ENCODE measurements at places on chromosomes 7 and 10.

DNA sequence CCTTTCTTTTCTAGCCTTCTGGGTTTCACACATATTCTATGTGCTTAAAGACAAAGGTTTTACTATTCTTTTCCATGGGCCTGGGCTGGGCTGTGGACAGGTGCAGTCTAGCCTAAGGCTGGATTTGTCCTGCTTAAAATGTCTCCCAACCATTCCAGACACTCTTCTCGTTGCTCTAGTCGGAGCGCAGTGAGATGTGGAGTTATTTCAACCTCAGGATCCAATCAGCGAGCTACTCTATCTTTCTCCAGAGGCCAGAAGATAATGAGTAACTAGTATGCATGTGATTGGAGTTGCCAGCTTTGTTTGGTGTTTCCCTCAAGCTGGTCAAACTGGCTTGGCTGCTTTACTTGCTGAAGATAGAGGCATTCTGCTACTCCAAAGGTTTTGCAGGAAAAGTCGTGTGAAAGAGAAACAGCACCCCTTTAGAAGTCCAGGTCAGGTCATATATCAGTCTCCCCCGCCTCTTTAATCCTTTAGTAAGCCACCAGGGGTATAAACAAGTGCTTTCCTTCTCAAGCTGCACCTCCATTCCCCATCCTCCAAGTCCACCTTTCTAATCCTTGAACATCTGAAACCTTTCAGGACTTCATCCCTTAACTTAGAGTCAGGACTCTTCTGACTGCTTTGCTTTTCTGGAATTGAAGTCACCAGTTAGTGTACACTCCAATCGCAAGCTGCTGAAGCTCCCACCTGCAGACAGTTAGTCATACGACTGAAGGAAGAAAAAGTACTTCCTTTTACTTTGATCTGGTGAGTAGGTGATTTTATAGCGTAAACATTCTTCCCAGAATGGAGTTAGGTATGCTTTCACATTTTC, 78.8 kb downstream of the DNMBP start:
- DNase-seq, result no peak

GRCh38 chr10:13707156-13707881, 120.6 kb downstream of the PRPF18 start:
- DNase-seq, result peak; percentile 7

- DNase-seq, result no peak
Measured at GRCh38 chr7:45343746-45344145, 186.2 kb downstream of the RAMP3 start.

DNA sequence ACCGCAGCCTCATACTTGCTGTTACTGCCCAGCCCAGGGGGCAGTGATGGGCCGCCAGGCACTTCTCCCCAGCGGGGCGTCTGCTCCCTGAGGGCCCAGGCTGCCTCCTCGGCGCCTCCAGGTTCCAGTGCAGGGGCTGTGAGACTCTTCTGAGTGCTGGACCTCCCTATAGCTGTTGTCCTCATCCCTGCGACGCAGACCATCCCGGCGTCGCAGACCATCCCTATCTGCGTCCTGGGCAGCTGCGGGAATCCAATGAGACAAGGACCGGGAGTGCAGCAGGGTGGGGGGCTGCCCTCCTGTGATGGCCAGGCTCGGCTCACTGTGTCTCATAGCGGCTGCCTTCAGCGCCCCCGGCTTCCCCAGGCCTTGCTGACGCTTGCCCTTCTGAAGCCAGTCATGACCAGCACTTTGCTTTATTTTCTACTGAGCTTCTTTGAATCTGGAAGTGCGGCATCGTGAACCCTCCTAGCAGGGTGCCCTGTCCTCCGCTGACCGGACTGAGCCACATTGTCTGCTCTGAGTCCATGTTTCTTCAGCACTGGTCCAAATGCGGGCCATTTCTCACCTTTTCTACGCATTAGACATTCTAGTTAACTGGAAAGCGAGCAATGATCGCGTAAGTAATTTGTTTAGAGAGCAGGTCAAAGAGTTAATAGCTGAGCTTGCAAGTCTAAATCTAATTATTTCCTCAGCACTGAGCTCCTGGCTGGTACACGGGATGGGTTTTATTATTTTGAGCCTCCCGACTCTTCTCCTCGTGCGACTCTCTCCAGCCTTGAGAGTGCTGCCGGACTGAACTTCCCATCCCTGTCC, 339.5 kb downstream of the WDR37 start:
- no peak for DNase-seq

DNA sequence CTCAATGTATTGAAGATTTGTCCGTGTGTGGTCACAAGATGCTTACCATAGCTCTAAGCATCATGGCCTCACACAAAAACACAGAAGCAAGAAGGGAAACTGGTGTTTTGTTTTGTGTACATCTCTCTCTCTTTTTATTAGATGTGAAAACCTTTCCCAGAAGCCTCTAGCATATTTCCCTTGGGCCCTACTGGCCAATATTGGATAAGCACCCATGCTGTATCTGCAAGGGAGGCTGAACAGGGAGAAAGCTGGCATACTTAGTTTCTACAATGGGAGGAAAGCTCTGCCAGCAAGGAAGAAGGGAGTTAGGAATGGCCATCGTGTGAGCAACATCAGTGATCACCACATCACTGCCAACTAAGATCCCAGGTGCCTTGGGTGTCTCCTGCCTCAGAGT, 9.6 kb upstream of the NAMPT start:
- DNase-seq, result no peak

DNA sequence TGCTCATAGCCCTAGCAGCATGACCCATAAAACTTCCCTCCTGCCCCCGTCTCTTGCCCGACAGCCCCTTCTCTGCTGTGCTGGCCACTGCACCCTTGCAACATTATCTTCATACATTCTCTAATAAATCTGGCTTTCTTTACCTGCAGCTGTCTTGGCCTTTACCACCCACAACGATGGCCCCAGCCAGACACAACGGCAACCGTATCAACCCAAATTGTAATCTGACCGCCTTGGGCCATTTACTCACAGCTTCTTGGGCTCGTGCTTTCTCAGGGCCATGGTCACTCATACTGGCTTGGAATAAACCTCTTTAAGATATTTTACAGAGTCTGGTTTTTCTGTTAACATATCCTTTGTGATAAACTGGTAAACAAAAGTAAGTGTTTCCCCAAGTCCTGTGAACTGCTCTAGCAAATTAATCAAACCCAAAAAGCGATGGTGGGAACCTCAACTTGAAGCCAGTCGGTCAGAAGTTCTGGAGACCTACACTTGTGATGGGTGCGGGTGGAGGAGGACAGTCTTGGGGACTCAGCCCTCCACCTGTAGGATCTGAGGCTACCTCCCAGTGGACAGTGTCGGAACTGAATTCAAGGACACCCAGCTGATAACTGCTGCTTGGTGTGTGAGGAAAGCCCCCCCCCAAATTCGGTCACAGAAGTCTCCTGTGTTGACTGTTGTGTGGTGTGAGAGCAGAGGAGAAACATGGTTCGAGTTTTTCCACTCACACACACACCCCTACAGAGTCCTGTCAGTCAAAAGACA, 87.6 kb upstream of the ATP6V0A4 start:
- DNase-seq, result no peak

- DNase-seq, result no peak
Measured at GRCh38 chr10:80461208-80462183, 7.4 kb downstream of the TSPAN14 start.

- DNase-seq, result no peak
Measured at GRCh38 chr7:126635545-126635944, 617.2 kb downstream of the GRM8 start.

DNA sequence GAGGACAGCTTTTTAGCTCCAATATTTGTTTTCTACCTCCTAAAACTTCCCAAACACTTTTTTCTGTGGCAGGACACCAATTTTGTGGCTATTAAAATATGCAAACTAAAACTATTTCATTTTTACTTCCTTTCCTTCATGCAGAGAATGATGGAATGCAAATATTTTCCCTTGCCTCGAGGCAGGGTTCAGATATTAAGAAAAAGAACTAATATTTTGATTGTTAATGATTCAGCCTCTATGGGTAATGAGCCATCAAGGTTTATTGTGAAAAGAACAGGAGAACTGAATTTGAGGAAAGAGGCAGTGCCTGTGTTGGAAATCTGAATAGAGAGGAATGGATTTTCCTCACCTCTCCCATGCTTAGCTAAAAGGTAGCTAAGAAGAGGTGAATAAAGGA, 43.1 kb upstream of the CASD1 start:
- DNase-seq, result no peak

GRCh38 chr7:158322616-158323530, 264.8 kb downstream of the PTPRN2 start:
- DNase-seq, result no peak

GRCh38 chr7:39414224-39415035, 151.8 kb upstream of the YAE1 start:
- DNase-seq, result peak; percentile 25
